Retinal pigment epithelial cell (primary cell): ENCODE measurements at places on chromosomes 1 and 21.

DNA sequence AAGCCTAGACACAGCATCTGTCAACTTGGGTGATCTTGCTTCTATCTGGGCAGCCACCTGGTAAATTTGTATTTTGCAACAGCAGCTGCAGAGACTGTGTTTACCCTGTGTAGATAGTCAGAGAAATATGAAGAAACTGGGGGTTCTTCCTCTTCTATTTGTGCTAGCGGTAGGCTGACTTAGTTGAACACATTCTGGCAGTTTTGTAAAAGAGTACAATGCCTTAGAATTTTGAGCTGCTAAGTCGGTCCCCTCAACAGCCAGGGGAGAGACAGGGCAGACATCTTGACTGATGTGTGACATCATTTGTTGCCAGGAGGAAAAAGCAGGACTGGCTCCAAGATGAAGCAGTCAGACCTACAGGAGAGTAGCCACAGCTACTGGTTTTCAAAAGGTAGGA, 53.7 kb downstream of the KCNJ6 start:
- no peak for DNase-seq

- no peak for DNase-seq
Measured at GRCh38 chr1:15836772-15837669, 10.5 kb upstream of the SPEN start.

DNA sequence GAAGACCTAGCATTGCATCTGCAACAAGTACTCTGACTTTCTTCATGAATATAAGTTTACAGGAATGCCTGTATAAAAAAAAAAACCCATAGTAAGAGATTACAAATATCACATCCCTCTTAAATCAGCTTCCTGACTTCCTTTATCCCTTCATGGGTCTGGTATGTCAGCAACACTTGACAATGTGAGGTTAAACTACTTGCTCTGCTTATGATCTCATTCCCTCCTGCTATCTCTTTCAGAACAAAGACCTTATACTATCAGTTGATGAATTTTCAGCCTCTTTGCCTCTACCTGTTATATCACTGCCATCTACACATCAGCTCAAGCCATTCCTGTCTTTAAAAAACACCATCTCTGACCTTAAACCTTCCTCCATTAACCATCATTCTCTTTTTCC, 130.9 kb upstream of the SAMSN1 start:
- DNase-seq = no peak

DNA sequence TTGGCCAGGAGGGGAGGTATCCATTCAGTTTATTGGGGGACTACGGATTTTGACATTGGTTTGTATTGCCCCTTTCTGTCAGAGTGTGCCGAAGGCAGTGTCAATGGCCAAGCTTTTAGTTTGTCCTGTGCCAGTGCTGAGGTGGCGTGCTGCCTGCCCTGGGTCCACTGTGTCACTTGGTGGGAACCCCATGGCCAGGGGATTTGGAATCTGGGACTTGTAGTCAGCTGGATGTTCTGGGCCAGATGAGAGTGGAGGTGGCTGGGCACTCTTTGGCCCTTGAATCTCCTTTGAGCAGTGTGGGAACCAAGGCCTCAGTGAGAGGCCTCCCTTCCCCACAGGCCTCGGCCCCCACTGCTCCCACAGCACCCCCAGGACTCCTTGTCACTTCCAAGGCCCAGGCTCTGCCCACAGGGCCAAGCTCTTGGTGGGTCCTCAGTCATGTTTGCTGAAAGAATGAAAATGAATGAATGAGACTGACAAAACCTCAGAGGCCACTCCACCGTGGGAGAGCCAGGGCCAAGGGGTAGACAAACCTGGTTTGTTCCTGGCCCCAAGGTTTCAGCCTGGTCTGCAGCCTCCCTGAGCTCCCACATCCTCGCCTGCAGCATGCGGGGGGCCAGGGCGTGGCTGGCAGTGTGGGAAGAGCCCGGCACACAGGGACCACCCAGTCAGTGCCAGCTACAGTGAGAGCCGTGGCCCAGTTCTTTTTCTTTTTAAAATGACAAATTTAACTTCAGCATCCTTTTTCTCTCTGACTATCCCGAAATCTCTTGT, 412.2 kb downstream of the MATN1 start:
- DNase-seq = no peak

- DNase-seq = no peak
Measured at GRCh38 chr1:63928186-63929105, 154.6 kb downstream of the ROR1 start.

DNA sequence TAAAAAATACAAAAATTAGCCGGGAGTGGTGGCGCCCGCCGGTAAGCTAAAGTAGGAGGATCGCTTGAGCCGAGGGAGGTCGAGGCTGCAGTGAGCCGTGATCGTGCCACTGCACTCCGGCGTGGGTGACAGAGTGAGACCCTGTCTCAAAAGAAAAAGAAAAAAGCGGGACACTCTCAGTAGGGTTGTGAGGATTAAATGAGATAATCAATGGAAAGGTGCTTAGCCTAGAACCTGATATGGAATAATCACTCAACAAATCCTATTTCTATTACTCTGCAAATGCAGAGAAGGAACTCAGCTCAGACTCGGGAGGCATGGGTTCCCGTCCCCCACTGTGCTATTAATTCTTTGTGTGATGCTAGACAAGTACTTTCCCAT, 529 bp upstream of the LUZP1 start:
- no peak for DNase-seq

GRCh38 chr1:226446094-226446493, 38.2 kb upstream of the PARP1 start:
- no peak for DNase-seq

- DNase-seq = no peak
Measured at GRCh38 chr1:88608139-88608943, 75.7 kb upstream of the PKN2 start.

- DNase-seq = no peak
Measured at GRCh38 chr1:211527006-211527405, 35.0 kb upstream of the RD3 start.

- DNase-seq = no peak
Measured at GRCh38 chr1:233935297-233935868, 30.9 kb downstream of the SLC35F3 start.

DNA sequence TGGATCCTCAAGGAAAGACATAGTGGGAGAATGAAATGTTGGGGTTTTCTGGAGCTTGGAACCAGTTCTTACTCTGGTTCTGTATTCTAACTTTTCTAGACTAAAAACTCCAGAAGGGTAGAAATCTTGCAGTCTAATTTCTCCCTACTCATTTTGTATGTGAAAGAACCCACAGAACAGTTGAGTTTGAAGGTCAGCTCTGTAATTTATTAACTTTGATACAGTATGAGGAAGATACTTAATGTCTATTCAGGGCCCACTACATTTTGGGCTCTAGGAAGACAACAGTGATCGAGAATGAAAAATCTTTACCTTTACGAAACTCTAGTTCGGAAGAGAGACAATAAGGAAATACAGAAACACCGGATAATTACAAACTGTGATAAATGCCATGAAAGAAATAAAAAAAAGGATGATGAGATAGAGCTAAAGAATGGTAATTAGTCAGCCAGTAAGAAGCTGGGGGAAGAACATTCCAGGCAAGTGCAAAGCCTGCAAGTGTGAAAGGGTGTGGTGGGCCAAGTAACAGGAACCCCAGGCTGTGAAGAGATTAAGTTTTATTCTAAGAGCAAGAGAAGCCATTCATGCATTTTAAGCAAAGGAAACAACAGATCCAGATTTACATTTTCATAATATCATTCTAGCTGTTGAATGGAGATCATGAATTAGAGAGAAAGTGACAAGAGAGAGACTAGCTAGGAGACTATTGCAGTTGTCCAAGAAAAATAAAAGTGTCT, 159.9 kb upstream of the HMCN1 start:
- peak; percentile 70 for DNase-seq

DNA sequence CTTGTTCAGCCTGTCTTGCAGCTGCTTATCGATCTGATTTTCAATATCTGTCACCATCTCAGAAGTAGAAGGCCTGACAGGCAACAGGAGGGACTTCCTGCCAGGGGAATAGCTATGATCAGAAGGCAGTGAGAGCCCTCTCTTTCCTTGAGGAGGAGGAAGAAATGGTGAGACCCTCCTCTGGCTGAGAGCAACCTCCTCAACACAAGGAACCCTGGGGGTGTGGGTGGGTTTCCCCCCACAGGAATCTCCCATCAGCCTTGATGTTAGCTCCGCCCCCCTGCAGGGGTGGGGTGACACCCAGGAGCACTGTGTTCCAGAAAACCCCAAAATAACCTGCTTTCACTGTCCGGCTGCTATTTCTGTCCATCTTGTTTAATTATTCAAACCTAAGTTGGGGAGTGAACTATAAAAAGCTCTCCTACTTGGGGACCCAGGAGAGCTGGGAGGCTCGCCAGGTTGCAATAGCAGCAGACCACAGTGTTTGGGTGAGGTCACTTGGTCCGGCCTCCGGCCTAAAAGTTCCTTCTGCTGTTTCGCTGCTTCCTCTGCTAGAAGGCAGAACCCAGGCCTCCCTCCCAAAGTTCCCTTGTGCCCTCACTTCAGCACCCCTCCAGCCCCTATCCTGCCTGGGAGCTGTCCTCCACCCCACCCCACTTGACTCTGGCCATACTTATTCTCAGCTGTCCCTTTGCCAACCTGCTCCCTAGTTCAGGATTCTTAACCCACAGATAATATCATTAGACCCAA, 7.8 kb upstream of the MEF2D start:
- no peak for DNase-seq

- DNase-seq = no peak
Measured at GRCh38 chr1:33358114-33358794, 37.4 kb upstream of the A3GALT2 start.
